ENCODE measurements at places on chromosomes 5 and 9.

GRCh38 chr9:84061613-84062193 lies 81.1 kb downstream of the RMI1 start:
- no peak for DNase-seq

DNA sequence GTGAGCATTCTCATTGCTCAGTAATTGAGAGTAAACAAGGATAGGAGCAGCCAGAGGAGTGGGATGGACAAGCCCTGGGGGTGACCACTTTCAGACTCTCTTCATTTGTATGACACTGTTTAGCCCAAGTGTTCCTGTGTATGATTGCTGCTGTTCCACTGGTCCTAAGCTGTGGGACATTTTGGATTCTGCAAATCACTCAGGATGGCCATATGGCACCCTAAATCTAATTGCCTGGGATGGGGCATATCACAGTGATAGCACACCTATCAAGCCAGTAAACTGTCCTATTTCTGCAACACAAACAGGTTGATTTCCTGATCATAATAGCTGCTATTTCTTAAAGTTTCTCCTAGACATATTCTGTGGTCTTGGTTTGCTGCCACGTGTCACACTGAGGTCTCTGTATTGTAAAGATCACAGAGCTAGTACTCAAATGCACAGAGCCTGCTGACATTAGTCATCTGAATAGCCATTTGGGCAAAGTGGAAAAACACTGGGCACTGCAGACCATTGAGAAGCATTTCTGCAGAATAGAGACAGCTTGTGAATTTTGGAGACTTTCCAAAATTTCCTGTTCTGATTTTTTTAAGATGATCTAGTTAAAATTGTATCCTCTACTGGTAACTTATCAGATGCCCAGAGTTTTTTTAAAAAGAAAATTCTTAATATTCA lies 320.2 kb downstream of the RFX3 start:
- DNase-seq = no peak

DNA sequence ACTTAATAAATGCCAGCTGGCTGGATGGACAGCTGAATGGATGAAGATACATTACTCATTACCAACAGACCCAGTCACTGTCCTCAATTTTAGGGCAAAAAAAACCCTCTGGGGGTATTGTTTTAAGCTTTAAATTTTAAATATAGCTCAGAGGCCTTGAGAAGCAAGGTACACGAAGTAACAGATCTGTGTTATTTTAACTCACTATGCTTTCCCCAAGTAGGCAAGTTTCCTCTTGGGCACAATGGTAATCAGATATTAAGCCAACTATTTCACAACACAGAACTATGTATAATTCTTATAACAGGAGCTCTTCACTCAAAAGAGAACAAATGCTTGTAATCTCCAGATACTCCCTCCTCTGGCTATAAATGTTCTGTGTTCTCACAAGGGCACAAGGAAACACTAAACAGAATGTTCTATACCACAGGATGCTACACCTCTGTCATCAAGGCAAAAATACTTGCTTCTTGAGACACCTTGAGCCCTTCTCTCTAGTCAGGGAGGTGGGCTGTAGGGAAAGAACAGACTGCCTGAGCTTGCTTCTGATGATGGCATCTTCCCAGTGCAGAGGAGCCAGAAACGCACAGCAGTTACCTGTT lies 443.8 kb downstream of the SPOCK1 start:
- no peak for DNase-seq

GRCh38 chr9:31089549-31090221 lies 1294.8 kb upstream of the ACO1 start:
- DNase-seq = no peak

DNA sequence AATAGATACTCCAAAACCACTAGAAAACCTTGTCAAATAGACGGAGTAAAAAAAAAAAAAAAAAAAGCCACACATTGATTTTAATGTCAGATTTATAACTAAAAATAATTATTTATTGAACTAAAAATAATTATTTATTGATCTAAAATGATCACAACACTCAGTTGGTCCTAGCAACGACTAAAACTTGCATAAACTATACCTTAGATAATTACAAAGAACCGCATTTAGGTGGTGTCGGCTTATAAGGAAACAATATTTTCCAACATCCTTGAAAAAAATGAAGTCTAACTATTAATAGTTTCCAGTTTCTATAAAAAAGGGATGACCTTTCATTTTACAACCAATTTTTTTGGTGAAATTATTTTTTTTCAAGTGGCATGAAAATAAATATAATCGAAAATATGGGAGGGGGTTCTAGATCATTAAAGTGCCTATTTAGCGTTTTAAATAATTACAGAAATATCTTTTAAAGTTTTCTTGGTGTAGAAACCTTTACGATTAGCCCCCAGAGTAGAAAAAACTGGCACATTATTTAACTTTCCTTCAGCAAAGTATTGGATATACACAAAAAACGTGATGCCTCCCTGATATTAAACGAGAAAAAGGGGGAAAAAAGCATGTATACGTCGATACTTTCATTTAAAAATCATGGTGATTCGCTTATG lies 3.7 kb downstream of the ARRDC3 start:
- no peak for DNase-seq

- no peak for DNase-seq
Observed at GRCh38 chr5:174529925-174530681, 194.3 kb upstream of the MSX2 start.

DNA sequence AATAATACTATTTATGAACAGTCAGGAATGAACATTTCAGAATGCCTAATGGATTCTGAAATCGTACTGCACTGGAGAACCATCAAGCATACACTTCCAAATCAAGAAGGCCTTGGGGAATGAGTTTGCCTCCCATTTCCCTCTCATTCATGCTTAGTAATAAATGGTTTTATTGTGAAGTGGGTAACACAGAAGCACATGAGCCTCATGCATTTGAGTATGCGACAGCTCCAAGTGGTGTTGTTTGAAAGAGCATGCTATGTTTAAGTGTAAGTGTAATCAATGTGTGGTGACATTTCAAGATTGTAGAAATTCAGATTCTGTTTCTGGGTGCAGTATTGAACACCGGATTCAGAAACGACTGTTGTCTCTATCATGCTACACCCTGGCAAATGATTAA lies 60.0 kb downstream of the SGCD start:
- no peak for DNase-seq

- DNase-seq = no peak
Observed at GRCh38 chr5:28344836-28345433, 1306.5 kb upstream of the CDH9 start.

GRCh38 chr9:33364127-33364526 lies 38.2 kb downstream of the AQP7 start:
- DNase-seq = no peak

- DNase-seq = no peak
Observed at GRCh38 chr5:60092671-60093422, 199.3 kb upstream of the PDE4D start.

GRCh38 chr5:68479524-68479923 lies 264.0 kb downstream of the PIK3R1 start:
- no peak for DNase-seq

DNA sequence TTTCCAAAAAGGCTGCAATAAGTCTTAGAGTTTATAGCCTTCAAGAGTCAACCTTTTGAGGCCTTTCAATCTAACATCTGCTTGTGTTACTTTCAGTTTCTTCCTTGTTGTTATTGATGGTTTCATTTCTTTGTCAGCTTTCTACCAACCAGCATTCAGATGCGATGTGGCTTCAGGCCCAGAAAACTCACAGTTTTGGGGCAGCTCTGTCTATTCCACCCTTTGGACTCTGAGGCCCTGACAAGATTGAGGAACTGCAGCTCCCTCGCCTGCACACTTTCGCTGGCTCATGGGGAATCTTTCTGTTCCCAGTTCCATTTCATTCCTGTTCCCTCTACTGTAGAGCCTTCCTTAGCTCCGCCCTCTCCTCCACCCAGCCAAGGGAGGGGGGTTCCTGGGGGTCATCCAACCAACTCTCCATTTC lies 13.3 kb upstream of the WHRN start:
- DNase-seq = peak; percentile 25

- no peak for DNase-seq
Observed at GRCh38 chr9:77512876-77513275, 135.2 kb downstream of the GNA14 start.
